ENCODE measurements at places on chromosomes 1 and 21.
A peak's percentile ranks its signal among the peaks of the same experiment; 100 is the strongest.

DNA sequence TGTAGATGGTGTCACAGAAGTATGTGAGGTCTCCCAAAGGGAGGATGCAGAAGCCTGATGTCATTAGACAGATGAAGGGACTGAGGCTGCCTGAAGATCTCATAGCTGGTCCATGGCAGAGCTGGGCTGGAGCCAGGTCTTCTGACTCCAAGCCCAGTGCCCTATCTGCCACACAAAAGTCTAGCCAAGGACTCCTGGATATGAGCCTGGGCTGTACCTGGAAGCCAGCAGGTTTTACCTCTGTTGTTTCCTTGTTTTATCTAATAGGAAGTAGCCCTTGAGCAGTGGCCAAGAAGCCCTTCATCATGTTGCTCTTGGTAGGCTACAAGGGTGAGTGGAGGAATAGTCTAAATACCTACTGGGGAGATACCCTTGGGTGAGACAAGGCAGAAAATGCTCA, 74.4 kb upstream of the SLC44A3 start:
- DNase-seq, result no peak

GRCh38 chr1:12059722-12060464, 3.2 kb upstream of the TNFRSF8 start:
- no peak for DNase-seq

GRCh38 chr1:52598729-52599128, 3.4 kb upstream of the GPX7 start:
- no peak for DNase-seq

GRCh38 chr1:6962996-6963911, 178.0 kb downstream of the CAMTA1 start:
- no peak for DNase-seq

DNA sequence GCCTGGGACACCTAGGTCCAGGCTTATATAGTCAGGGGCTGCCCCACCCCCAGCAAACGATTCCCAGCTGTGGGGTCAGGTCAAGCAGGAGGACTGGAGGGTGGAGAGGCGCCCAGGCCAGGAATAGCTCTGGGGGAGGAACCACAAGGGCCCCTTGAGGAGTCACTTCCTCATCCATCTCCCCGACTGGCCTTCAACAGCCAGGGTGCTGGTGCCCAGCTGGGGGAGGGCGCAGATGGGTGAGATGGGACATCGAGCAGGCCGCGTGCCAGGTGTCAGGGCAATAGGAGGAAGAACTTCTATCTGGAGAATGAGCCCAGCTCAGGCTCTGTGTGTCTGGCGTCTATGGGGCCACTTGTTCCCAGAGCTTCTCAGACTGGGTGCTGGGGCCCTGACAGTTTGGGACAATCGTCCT, 208 bp upstream of the MYBPH start:
- DNase-seq, result no peak

GRCh38 chr1:178028841-178029481, 59.1 kb upstream of the SEC16B start:
- DNase-seq, result no peak

DNA sequence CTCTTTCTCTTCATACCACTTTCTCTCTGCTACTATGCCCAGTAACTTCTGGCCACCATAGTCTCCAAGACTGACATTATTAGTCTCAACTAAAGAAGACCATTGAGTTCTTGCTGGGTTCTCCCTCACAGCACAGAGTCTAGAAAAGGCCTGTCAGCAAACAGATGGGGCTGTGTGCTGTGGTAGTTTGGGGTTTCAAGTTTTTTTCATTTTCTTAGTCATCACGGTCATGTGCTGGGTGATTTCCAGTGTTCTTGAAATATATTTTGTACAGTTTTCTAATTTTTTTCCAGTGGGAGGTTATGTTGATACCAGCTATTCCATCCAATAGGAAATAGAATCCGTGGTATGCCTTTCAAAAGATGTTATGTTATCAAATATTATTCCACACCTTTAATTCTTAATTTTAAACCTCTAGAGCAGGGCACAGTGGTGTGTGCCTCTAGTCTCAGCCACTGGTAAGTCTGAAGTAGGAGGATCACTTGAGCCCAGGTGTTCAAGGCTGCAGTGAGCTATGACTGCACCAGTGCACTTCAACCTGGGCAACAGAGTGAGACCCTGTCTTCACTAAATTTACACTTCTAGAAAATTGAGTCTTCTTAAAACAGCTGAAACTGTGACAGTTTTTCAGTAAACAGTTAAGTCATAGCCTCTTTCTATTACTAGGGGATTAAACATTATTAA, 8.3 kb downstream of the CFHR2 start:
- no peak for DNase-seq

- no peak for DNase-seq
Observed at GRCh38 chr1:160607011-160607671, 27.8 kb upstream of the CD84 start.

GRCh38 chr1:125065821-125066180, 3881.0 kb downstream of the SRGAP2C start:
- DNase-seq, result no peak

DNA sequence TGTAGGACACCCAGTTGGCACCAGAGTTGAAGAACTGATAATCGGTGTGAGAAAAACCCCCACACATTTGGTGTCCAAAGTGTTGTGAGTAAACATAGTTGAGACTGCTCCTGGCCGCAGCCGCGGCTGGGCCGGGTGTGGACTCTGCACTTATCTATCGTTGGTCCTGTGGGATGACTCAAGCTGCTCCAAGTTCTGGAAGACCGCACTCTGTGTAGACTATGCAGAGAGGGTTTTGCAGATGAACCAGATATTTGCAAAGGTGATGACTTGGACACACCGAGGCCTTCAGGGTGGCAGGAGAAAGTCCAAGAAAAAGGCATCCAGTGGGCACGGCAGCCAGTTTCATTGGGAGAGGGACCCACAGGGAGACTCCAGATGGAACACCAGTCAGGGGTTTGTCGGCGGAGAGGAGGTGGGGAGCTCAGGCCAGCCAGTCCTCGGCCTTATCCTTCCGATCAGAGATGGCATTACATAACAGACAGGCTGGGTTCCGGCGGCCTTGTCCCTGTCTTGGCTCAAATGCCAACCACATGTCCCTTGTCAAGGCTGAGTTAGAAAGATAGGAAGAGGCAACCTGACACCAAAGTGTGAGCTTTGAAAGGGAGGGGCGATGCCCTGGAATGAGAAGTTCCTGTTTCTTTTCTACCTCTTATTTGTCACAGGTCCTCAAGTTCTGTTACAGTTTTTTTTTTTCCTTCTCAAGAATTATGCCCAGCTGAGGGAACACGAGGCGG, 21.1 kb downstream of the C2CD2 start:
- no peak for DNase-seq

- peak; percentile 28 for DNase-seq
Observed at GRCh38 chr1:117001254-117001927, at the start of gene CD101. Gene CD101 (plus strand): TSS chr1:117001760. CDS start chr1:117001818, 58 bp downstream.

- no peak for DNase-seq
Observed at GRCh38 chr1:33302325-33302724, 18.6 kb downstream of the A3GALT2 start.

- DNase-seq, result no peak
Observed at GRCh38 chr1:62159940-62160348, 34.7 kb upstream of the L1TD1 start.

- no peak for DNase-seq
Observed at GRCh38 chr21:30329203-30329875, 8.2 kb downstream of the KRTAP27-1 start.

DNA sequence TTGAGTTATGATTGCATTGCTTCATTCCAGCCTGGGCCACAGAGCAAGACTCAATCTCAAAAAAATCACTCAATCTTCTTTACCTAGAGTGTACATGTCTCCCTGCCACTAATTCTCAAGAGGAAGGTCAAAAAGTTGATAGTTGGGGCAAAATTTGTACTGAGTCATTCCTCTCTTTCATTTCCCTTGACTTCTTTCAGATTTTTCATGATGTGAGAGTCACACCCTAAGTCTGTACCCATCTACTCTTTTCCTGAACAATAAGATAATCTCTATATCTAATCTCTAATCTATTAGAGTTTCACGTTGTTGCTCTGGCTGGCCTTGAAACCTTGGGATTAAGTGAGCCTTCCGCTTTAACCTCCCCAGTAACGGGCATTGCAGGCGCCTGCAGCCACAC, 1.1 kb upstream of the BRDT start:
- DNase-seq, result no peak

DNA sequence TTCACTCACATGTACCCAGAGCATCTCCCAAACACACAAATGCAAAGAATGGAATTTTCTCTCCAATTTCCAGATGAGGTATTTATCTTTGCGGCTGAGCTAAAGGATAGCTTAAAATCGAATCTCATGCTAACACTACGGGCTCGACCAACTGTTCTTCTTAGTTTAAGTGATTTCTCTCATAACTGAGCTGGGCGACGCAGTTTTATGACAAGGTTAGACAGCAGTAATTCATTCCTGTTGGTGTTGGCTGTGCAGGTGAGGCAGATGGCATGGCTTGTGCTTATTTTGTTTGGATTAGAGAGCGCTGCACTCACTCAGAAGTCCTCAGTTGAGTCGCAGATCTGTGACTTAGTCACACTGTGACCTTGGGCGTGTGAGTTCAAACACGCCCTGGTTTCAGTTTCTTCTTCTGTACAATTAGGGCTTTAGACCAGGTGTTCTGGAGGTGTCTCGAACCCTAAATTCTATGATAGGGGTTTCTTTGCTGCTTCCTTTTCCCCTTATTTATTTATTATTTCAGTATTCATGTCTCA, 41.5 kb upstream of the MRPS6 start:
- no peak for DNase-seq

GRCh38 chr1:192491804-192492554, 83.6 kb upstream of the RGS1 start:
- DNase-seq, result no peak

DNA sequence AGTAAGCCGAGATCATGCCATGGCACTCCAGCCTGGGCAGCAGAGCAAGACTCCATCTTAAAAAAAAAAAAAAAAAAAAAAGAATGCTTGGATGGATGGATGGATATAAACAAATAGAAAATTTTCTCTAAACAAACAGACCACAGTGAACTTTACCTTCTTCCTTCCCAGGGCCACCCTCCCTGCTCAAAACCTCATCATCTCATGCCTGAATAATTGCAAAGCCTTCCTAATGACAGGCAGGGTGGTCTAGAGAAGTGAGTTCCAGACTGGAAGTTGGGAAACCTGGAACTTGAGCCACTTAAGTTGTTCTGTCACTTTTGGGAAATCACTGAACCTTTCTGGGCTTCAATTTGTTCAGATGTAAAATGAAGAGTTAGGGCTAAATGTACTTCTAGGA, 17.6 kb downstream of the ATP2B4 start:
- no peak for DNase-seq

DNA sequence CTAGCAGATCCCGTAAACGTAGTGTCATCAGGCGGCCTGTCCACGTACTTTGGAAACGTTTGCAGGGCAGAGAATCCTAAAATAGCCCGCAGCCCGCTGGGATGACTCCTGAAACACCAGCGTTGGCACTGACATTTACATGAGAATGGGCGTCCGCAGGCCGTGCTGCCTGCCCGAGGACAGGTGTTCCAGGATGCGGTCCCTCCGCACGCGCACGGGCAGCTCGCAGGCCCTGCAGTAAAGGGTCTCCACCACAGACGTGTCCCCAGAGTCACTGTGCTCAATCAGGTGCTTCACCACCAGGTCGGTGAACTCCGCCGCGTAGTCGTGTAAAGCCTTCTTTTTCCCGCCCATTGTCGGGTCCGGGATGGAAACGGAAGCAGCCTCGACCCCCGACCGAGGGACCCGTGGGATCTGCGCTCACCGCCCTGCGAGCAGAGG, 5.8 kb upstream of the CCDC27 start:
- no peak for DNase-seq

DNA sequence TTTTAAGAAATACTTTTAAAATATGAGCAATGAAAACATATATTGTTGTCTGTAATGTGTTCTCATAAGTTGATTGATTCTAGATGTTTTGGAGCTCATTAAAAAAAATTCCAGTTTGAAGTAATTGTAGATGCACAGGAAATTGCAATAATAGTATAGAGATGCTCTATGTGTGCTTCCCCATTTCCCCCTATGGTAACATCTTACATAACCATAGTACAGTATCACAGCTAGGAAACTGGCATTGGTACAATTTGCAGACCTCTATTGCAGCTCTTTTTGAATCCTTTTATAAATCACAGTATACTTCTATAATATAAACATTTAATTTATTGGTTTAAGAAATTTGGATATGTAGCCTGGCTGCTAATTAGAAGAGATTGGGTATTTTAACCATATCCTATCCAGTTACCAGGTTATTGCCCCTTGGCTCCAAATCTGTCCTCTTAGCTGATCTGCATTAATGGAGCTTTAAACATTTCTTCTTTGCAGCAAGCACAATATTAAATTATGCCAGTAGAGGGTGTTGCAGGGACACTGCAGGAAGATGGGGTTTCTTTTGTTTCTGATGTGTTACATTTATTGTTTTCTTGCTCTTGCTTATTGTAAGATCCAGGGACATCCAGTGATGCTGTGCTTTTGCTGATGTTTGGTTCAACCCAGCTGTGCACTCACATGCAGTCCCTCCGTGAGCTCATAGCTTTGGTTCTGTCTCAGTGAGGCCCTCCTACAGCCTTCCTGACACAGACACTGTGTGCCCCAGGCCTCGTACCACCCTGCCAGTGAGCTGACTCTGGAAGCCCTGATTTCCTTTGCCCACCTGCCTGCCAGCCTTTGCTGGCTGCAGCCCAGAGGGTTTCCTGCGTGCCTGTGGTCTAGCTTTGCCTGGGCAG, 103.3 kb downstream of the RABGAP1L start:
- DNase-seq, result no peak

GRCh38 chr1:46519209-46519608, 29.6 kb downstream of the DMBX1 start:
- no peak for DNase-seq

- no peak for DNase-seq
Observed at GRCh38 chr1:202268032-202268431, 73.7 kb downstream of the UBE2T start.

DNA sequence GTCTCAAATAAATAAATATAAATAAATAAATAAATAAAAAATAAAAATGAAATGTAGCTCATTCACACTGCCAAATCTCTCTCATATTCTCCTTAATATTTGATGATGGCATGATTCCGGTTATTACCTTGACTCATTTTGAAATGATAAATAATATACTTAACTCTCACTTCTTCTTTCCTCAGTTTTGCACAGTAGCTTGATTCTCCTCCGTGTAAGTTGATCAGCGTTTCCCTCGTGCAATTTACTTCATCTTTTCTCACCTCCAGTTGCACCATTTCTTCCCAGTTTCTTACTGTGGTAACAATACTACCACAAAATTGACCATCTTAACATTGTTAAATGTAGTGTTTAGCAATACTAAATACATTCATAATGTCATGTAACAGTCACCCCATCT, 111.6 kb downstream of the RIPK4 start:
- DNase-seq, result no peak

DNA sequence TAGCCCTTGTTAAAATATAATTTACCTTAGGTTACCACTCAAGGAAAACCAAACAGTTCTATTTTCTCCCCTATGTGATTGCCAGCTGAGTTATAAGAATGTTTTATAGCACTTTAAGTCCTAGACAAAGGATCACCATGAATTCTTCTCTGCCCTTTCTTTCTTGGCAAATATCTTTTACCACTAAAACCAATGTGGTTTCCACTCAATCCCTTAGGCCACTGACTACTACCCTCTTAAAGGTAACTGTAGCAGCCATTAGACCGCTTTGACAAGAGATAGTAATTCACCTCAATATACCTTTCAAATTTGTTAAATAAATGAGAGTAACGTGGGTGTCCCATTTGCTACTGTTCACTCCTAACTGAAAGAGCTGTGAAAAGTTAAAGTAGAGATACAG, 307.9 kb upstream of the PRMT6 start:
- DNase-seq, result no peak
